Urinary bladder (tissue), 4 donors: ENCODE measurements at places on chromosomes 5 and 9. TPM values are rescaled to one million over a fixed set of nuclear protein-coding genes. Genes with fewer than 3 reads are reported as not detected.

The CXCL14 gene
- 107 TPM for polyA plus RNA-seq

The EFNA5 gene
- polyA plus RNA-seq, result 2.1 TPM

The IFNA21 gene
- not detected for polyA plus RNA-seq

The ESM1 gene
- polyA plus RNA-seq, result 0.19 TPM

The FRMPD1 gene
- polyA plus RNA-seq, result 0.03 TPM
